Stimulated activated CD4-positive, alpha-beta T cell treated with anti-CD3 and anti-CD28 coated beads, Interleukin-2, amount 100 ng/mL, for 24 hours (primary cell): ENCODE measurements at places on chromosomes 13 and 19.

GRCh38 chr19:40941481-40942219 lies 49.4 kb upstream of the CYP2B6 start:
- no peak for DNase-seq

DNA sequence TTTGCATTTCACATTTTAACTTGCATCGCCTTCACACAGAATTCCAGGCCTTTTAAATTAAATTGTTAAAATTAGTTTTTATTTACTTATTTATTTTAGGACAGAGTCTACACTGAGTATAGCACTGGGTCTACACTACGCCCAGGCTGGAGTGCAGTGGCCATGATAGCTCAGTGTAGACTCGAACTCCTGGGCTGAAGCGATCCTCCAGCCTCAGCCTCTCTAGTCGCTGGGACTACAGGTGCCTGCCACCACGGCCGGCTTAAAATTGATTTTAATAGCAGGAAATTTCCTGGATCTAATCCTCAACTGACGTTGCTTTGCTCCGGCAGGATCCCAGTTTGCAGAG lies 301 bp upstream of the ZNF610 start:
- DNase-seq, result no peak

GRCh38 chr13:75356421-75356820 lies 125.5 kb downstream of the TBC1D4 start:
- DNase-seq, result no peak

- no peak for DNase-seq
These were observed 545.5 kb upstream of the ARGLU1 start for GRCh38 chr13:107113387-107113786.

DNA sequence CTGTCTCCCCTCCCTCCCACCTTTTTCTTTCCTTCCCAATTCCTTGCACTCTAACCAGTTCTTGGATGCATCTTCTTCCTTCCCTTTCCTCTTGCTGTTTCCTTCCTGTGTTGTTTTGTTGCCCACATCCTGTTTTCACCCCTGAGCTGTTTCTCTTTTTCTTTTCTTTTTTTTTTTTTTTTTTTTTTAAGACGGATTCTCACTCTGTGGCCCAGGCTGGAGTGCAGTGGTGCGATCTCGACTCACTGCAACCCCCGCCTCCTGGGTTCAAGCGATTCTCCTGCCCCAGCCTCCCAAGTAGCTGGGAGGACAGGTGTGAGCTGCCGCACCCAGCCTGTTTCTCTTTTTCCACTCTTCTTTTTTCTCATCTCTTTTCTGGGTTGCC lies 6.9 kb downstream of the MYADM start:
- no peak for DNase-seq

DNA sequence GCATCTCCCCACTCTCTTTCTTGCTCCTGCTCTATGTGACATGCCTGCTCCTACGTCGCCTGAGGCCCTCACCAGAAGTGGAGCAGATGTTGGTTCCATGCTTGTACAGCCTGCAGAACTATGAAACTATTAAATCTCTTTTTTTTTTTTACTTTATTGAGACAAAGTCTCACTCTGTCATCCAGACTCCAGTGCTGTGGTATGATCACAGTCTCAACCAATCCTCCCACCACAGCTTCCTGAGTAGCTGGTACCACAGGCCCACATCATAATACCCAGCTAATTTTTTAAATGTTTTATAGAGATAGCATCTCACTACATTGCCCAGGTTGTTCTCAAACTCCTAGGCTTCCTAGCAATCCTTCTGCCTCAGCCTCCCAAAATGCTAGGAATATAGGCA lies 1067.7 kb downstream of the PCDH9 start:
- no peak for DNase-seq

DNA sequence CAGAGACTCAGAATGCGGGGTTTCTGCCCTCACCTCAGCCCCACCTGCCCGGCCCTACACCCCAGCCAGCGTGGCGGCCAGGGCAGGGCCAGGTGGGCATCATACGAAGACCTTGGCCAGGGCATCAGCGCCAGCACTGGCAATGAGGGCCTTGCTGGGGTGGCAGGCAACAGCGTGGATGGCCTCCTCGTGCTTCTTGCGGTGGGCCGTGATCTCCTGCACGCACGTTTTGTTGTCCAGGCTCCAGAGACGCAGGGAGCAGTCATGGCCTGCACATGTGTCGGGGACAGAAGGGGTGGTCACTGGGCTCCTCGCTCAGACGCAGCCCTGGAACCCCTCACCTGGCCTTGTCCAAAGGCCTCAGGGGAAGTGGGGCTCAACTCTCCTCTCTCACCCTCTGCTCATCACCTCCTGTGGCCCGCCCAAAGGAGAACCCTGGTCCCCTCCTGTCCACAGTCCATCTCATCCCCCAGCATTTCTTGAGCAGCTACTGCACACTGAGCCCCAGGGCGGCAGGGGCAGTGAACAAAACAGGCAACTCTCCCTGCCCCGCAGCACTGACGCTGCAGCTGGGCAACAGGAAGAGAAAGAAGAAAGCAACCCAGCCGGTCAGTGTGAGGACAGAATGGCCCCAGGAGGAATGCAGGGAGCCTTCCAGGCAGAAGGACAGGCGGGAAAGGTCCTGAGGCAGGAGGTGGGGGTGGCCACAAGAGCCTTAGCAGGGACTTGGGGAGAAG lies 3.8 kb upstream of the PRKD2 start:
- DNase-seq, result no peak

- peak; percentile 37 for DNase-seq
These were observed 5.2 kb upstream of the ATP1A3 start for GRCh38 chr19:41999071-41999877.

- DNase-seq, result peak; percentile 11
These were observed 439 bp downstream of the DZIP1 start for GRCh38 chr13:95643936-95644598.
